AG04449 (cell line): ENCODE measurements at places on chromosomes 16 and 17.

DNA sequence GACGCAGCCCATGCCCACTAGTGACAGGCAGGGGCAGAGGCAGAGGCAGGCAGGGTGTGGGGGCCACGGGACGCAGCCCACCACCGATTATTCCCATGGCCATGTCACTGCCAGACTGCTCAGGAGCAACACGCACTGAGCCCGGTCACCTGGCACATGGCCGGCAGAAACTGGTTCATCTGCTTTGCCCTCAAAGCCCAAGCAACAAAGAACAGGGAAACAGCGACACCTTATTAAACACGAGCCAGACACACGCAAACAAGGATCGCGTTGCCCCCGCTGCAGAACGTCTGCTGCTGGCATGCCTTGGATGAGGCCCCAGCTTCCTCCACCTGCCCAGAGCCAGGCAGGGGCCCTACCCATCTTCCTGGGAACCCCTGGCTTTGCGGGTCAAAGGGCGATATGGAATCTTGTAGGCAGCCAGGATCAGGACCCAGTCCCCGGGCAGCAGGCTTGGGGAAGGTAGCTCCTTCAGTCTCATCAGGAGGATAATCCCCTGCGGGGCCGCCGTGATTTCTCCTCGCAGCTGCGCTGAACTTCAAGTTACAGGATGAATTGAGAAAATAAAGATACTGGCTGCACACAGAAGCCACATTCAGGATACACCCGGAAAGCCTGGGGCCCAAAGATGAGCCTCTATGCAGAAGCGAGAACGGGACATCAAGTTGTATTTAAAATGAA, 4.8 kb downstream of the TBC1D16 start:
- DNase-seq: no peak

DNA sequence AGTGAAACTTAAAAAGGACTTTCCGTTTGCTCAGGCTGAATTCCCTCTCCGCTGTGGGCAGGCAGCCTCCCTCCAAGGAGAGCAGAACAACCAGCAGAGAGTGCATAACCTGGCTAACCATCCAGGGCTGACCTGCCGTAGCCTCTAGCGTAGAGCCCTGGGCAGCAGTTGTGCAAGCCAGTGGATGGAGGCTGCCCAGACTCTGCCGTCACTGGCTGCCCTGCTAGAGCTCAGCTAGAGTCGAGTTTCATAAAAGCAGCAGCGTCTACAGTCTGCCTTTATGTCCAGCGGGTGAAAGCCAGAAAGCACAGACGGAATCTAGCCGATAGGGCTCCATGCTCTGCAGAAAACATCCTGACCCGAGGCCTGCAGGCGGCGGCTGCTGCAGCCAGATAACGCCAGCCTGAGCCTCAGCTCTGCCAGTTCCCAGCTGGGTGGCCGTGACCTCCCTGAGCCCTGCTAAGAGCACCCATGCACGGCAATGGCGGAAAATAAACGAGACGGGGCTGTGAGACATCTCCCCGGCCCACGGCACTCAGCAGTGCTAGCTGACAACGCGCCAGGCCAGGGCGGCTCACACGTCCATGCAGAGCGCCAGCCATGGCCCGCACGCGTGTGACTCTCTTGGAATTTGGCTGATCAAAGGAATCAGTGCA, 231.3 kb downstream of the ENGASE start:
- no peak for DNase-seq

DNA sequence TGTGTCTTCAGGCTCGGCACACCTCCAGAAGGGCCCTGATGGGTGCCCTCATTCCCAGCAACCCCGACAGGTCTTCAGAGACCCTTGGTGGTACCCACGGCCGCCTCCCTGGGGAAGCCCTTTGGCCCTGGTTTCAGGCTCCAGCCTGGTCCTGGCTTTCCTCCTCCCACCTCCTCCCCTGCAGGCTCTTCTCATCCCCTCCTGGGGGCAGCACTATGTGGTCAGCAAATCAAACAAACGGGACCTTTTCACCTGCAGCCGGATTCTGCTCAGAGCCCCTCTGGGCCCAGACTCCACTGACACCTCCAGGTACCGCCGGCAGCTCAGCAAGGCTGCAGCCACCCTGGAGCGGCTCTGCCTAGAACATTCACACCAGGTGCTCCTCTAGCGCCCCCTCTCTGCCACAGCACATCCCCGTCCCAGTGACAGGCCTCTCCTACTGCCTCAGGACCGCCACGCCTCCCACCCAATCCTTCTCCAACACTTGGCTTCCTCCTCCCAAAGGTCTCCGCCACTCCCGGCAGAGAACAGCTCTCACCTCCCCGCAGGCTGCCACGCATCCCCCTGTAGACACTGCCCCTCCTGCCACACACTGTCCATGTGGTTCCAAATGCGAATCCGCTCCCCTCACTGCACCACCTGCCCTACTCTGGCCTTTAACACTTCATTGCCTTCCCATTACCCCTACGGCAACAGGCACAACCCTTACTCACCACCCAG, 12.0 kb downstream of the CORO7 start:
- DNase-seq: no peak

DNA sequence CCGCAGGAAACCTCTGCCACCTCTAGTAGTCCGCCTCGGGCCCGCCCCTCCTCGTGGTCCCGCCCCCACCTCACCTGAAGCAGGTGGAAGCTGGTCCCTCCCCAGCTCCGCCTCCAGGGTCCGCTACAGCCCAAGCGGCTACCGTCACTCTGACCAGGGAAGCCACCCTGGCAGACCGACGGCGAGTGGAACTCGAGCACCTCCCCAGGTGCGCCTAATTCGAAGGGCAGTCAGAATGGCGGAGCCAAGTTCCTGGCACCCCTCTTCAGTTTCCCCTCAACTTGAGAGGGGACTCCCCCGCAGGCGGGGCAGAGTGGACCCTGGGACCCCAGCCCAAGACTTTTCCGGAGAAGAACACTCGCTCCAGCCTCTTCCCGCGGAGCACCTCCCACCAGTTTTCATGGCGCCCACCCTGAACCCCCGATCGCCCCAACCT, 507 bp downstream of the FHOD1 start:
- DNase-seq: no peak

GRCh38 chr16:85856079-85856478, 42.9 kb upstream of the IRF8 start:
- DNase-seq: no peak

DNA sequence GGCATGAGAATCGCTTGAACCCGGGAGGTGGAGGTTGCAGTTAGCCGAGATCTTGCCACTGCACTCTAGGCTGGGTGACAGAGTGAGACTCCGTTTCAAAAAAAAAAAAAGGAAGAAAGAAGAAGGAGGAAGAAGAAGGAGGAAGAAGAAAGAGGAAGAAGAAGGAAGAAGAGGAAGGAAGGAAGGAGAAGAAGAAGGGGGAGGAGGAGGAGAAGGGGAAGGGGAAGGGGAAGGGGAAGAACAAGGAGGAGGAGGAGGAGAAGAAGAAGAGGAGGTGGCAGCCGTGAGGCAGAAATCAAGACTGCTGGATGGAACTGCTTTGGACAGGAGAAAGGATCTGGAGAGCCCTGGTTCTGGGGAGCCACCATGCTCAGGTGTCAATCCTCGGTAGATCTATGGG, 29.7 kb upstream of the PEMT start:
- DNase-seq: no peak

- DNase-seq: no peak
Measured at GRCh38 chr17:5024604-5025003, 10.6 kb downstream of the SLC52A1 start.

DNA sequence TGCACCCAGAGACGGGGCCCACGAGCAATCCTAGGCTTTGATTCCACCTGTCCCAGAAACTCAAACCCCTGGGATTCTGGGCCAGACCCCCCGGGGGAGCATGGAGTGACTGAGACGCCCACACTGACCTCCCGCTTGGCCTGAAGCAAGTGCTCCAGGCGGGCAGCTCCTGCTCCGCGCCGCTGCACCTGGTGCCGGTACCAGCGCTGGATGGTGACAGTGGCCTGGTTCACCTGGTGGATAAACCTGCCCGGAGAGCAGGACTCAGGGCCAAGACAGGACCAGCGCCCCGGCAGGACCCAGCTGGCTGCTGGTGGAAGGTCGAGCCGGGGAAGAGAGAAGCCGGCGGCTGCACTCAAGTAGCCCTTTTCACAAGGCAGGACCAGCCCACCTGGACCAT, 22.6 kb downstream of the CEP131 start:
- DNase-seq: no peak

GRCh38 chr17:82559566-82560251, 40.2 kb downstream of the FOXK2 start:
- no peak for DNase-seq

DNA sequence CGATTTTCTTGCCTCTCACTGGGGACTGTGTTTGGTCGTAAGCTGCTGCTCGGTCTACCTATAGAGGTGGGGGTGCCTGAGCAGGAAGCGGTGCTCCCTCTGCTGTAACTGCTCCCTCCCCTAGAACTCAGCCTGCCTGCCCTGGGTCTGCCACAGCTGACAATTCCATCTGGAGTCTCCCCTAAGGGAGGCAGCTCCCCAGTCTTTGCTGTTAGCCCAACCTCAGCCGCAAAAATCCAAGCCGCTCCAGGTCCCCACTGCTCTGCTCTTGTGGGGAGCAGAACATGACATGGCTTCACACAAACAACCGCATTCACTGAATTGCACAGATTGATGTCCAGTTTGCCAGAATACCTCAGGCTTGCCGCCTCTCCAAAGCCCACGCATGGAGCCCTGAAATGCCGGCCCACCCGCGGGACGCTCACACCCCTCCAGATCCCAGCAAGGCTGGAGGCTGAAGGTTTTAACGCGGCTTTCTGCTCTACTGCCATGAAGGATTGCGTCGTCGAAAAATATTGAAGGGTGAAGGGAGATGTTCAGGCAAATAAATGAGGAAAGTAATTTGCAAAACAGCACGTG, 221.5 kb upstream of the FOXF1 start:
- no peak for DNase-seq

GRCh38 chr16:69049146-69049545, 56.3 kb upstream of the HAS3 start:
- no peak for DNase-seq

DNA sequence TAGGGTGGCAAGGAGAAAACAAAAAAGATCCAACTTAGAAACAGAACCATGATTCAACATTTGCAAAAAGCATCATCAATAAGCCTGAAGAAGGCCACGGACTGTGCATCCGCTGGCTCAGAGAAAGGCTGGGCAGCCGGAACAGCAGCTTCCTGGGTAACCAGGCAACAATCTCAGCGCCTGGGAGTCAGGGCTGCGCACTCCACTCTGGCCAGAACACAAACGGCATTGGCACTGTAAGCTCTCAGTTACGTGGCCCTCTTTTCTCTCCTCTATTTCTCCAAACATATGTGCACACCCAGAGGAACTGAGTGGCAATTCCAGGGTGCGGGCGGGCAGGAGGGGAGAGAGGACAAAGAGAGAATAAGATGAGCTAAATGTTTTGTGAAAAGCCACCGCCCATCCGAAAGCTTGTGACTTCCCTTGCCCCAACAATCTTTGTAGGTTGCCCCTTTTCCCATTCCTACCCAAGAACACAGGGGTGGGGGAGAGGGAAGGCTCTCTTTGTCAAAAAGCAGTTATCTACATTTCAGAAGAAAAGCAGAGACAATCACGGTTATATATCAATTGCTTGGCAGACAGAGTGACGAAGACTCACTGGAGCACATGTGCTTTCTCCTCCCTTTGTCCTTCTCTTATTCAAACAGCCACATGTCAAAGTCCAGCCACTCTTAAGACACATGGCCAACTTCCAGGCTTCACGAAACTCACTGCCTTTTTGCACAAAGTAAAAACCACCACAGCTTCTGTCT, 6.6 kb upstream of the GHDC start:
- DNase-seq: no peak

- DNase-seq: no peak
Measured at GRCh38 chr16:29922326-29922725, 3.7 kb downstream of the KCTD13 start.

GRCh38 chr17:42629411-42630009, 20.0 kb downstream of the TUBG1 start:
- no peak for DNase-seq

DNA sequence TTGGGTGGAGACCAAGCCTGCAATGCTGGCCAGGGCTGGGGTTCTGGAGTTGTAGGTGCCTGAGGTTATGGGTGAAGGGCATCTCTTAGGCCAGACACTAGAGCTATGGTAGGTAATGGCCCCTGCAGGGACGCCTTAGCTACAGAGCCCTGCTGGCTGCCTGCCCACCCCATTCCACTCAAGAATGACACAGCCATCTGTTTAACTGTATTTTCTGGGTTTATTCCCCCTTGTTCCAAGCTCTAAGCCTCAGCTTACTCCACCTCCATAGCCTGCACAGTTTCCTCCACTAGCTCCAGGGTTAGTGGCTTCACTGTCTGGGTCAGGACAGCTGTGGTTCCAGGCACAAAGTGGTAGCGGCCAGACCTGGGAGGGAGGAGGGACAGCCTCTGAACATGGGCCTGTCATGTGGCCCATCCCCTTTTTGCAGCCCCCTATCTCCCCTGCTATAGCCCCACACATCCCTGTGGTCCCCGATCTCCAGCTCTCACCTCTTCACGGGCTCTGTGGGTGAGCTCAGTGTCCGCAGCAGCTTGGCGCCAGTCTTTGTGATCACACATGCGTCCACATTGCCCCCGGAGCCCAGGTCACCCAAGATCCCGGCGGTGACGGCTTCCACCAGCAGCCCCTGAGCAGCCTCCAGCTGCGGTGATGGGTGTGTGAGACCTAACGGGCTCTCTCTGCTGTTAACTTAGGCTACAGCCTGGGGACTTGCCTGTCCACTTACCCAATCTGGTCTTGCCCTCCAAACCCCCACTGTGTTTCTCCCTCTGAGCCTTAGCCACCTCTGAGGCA, 2.1 kb downstream of the PSMB10 start:
- no peak for DNase-seq

DNA sequence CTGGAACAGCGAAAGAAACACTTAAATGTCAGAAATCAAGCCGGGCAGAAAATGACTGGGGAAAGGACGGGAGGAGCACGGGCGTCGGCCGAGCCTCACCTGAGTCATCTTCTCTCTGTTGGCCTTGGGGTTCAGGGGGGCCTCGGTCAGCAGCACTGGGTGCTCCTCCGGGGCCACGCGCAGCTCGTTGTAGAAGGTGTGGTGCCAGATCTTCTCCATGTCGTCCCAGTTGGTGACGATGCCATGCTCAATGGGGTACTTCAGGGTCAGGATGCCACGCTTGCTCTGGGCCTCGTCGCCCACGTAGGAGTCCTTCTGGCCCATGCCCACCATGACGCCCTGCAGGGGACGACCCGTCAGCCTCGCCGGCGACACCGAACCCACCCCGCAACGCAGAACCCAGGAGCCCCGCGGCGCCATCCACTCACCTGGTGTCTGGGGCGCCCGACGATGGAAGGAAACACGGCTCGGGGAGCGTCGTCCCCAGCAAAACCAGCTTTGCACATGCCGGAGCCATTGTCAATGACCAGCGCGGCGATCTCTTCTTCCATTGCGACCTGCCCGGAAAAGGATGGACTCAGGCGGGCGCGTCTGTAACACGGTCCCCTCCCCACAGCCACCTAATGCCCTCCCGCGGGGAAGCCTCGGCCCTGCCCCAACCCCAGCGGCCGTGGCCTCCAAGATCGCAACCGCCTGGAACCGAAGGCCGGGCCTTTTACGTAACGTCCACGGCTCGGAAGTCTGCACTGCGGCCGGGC, 616 bp downstream of the ACTG1 start:
- no peak for DNase-seq
